ENCODE measurements at places on chromosomes 4 and X.

- no peak for DNase-seq
These were observed 210.7 kb downstream of the PPP3CA start for GRCh38 chr4:101136373-101137370.

DNA sequence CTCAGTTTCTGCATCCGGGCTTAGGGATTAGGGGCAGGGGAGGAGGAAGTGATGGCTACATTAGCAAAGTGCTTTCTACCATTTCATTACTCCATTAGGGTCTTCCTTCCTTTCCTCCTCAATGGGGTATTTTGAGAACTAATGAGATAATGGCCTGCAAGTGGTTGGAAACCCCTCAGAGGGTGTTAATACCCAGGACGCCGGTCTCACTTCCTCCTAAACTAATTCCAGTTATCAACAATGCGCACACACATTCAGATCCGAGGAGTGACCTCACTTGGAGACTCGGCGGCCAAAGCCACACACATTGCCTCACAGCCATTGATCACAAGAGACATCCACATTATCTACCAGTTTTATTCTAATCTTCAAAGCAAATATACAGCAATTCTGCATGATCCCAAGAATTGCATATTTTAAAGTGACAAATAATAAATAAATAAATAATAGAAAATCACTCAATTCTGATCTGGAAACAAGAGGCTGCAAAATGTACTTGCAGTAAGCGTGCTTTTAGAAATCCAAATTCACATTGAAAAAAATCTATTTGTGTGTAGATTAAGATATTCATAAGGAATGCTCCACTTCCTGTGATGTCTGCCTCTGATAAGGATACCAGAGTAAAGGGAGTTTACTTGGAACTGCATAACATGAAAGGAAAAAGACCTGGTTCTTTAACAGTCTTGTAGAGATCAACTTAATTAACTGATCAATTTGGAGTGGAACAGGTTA, 329.1 kb downstream of the FBXW7 start:
- DNase-seq, result no peak

DNA sequence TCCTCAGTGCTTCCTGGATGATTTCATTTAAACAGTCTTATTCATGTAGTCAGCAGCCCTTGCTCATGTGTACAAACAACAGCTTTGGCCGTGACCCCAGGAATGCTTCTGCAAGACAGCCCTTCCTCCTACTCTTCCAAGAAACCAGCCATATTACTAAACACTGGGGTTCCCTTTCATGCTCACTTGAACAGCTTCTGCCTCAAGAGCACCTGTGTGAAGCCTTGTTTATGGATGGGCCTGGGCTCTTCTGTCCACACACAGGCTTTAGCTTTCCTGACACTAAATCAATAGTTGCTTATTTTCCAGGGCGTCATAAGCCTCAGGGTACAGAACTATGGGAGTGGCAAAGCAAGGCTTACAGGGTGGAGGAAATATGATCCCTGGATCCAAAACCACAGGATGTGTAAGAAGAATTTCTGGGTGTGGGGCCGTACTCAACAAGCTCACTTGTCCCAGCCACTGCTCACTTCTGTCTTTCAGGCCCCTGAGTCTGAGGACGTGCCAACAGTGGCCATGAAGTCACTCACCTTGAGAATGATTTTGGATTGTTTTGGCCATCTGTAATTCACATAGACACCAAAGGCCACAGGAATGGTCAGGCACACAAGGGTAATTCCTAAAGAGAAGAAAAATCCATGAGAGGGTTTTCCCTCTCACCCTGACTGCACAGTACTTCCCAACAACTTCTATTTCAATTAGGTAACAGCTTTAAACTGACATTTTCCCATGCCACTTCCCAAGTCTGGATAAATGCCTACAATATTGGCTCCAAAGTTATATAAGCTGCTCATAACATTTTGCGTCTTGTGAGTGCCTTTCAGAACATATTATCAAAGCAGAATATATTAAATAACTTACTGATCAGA, 17.7 kb downstream of the SLC10A6 start:
- DNase-seq, result no peak

DNA sequence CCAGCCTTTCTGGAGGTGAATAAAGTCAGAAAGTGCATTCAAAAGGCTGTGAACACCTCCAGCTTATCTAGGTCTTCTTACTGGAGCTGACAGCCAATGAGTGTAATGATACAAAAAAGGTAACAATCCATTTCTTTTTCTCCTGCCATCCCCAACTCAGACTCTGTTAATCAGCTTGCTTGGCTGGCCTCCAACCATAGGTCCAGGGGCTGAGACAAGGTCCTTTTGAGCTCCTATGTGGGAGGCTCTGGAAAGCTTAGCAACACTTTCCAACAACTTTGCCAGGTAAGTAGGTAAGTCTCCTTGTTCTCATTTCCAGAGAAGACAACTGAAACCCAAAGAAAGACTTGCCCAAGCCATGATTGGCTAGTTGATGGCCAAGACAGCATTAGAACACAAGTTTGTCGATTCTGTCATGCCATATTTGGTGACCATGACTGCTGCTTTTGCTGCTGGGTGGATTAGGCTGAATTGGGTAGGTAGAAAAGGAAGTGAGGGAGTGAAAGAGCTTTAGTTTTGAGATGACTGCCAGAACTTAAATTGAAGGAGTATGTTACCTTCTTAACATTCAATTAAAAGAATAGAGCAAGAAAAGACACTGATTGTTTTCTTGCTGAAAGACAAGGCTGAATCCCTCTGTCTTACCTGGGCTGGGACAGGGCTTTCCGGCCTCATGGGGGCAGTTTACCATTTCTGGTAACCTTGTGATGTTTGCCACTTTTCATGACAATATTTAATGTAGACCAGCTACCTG, 22.8 kb downstream of the VSIG4 start:
- DNase-seq, result no peak

GRCh38 chrX:126695375-126695896, 124.1 kb upstream of the PRR32 start:
- no peak for DNase-seq

DNA sequence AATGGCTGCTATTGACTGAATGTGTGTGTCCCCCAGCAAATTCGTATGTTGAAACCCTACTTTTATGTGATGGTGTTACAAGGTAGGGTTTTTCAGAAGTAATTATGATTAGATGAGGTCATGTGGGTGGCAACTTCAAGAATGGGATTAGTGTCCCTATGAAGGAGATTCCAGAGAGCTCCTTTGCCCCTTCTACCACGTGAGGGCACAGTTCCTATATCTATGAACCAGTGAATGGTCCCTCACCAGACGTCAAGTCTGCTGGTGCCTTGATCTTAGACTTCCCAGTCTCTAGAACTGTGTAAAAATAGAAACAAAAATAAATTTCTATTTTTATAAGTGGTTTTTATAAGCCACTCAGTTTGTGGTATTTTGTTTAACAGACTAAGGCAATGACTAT, 1137.6 kb upstream of the IGFBP7 start:
- DNase-seq, result no peak

DNA sequence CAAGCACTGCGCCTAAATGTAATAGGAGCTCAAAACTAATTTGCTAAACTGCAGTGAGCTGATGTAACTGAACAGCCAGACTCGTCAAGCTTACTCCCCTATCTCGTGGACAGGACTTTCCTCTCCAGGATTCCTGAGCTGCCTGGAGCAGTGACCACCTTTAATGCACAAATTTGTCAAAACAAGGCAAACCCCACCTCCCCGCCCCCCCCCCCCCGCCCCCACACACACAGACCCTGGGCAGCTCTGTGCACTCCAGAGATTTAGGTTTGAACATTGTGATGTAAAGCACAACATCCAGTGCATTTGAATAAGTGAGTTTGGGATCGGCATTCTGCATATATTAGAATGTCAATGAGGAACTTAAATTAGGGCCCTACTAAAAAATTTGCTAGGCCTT, 77.7 kb upstream of the DHX15 start:
- no peak for DNase-seq

- DNase-seq, result no peak
These were observed 6.7 kb upstream of the CD38 start for GRCh38 chr4:15771216-15772058.
